Heart left ventricle (tissue), 16 donors: ENCODE measurements at places on chromosomes 2 and 18. TPM values are rescaled to one million over a fixed set of nuclear protein-coding genes. Genes with fewer than 3 reads are reported as not detected.

DNA sequence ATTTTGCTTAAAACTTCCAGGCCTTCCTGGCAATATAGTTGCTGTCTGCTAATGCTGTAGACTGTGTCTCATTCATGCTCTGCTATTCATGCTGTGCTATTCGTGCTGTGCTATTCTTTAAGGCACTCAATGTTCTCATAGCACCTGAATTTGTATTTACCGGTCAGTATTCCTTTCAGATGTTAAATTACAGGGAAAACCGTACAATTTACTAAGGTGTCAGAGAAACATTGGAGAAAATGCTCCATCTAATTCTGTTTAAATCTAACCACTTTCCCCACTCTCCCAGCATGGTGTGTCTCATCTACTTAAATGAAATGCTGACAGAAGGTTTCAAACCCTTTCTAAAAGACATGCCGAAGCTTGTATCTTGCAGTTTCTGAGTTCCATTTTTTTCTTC lies 25.0 kb downstream of the FAM171B start:
- DNase-seq = no peak
- no peaks in the 10 kb centered on the region for H3K27me3 ChIP-seq
- no peak overlapping the region for H3K27ac ChIP-seq
- no peaks in the 10 kb centered on the region for H3K36me3 ChIP-seq

The CELF4 gene
- 0.26 TPM for total RNA-seq

DNA sequence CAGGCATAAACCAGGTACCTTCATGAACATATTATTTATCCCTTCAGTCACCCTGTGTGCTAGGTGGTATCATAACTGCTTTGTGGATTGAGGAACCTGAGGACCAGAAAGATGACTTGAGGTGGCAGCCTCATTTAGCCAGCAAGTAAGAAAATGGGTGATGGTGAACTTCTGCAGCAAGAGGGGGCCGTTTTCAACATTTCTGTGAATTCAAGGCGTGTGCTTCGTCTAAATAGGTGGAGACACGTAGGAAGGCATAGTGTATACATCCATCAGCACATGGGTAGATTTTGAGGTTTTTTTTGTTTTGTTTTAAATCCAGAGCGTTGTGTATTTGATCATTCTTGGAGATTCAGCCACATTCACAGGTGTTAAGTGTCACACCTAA lies 118.7 kb downstream of the SPTBN1 start:
- peaks cover 6% of the 10 kb centered on the region for H3K36me3 ChIP-seq
- H3K4me3 ChIP-seq = no peak overlapping the region
- H3K27me3 ChIP-seq = no peaks in the 10 kb centered on the region
- peak overlapping the region; percentile 72 for H3K27ac ChIP-seq

GRCh38 chr2:238489431-238489830 lies 62.7 kb downstream of the ASB1 start:
- H3K36me3 ChIP-seq = no peaks in the 10 kb centered on the region
- no peaks in the 10 kb centered on the region for H3K27me3 ChIP-seq
- no peak overlapping the region for H3K27ac ChIP-seq
- H3K4me1 ChIP-seq = no peaks in the 10 kb centered on the region
- no peak for DNase-seq

The SLC23A3 gene
- 0.12 TPM for total RNA-seq

The UPP2 gene
- total RNA-seq = not detected

- peak; percentile 42 for DNase-seq
- peak within 1 kb of the TSS; percentile 52 for H3K27ac ChIP-seq
- H3K27me3 ChIP-seq = no peaks in the 10 kb centered on the region
- H3K36me3 ChIP-seq = no peaks in the 10 kb centered on the region
- H3K4me3 ChIP-seq = peak within 1 kb of the TSS; percentile 77
Observed at GRCh38 chr2:24049485-24050021, at the start of gene FKBP1B. Gene FKBP1B (plus strand): TSS chr2:24049741. CDS start chr2:24049850, 109 bp downstream.

GRCh38 chr18:47790036-47790435 lies 140.4 kb downstream of the SMAD2 start:
- no peaks in the 10 kb centered on the region for H3K4me1 ChIP-seq
- H3K36me3 ChIP-seq = no peaks in the 10 kb centered on the region
- H3K27me3 ChIP-seq = no peaks in the 10 kb centered on the region
- no peak overlapping the region for H3K4me3 ChIP-seq
- H3K27ac ChIP-seq = no peak overlapping the region

- no peaks in the 10 kb centered on the region for H3K4me1 ChIP-seq
- H3K36me3 ChIP-seq = no peaks in the 10 kb centered on the region
- DNase-seq = no peak
- no peaks in the 10 kb centered on the region for H3K27me3 ChIP-seq
- H3K4me3 ChIP-seq = no peak overlapping the region
Observed at GRCh38 chr18:65523461-65523860, 227.4 kb upstream of the CDH7 start.

- H3K27ac ChIP-seq = no peak overlapping the region
- H3K27me3 ChIP-seq = no peaks in the 10 kb centered on the region
- DNase-seq = no peak
- no peaks in the 10 kb centered on the region for H3K36me3 ChIP-seq
- no peak overlapping the region for H3K4me3 ChIP-seq
Observed at GRCh38 chr18:61435064-61435652, 101.9 kb downstream of the CDH20 start.

The HTRA2 gene
- 28.3 TPM for total RNA-seq

- H3K4me1 ChIP-seq = no peaks in the 10 kb centered on the region
- no peak overlapping the region for H3K4me3 ChIP-seq
- no peaks in the 10 kb centered on the region for H3K27me3 ChIP-seq
- H3K27ac ChIP-seq = no peak overlapping the region
- no peak for DNase-seq
Observed at GRCh38 chr18:31161757-31162418, 768 bp downstream of the DSC1 start.

DNA sequence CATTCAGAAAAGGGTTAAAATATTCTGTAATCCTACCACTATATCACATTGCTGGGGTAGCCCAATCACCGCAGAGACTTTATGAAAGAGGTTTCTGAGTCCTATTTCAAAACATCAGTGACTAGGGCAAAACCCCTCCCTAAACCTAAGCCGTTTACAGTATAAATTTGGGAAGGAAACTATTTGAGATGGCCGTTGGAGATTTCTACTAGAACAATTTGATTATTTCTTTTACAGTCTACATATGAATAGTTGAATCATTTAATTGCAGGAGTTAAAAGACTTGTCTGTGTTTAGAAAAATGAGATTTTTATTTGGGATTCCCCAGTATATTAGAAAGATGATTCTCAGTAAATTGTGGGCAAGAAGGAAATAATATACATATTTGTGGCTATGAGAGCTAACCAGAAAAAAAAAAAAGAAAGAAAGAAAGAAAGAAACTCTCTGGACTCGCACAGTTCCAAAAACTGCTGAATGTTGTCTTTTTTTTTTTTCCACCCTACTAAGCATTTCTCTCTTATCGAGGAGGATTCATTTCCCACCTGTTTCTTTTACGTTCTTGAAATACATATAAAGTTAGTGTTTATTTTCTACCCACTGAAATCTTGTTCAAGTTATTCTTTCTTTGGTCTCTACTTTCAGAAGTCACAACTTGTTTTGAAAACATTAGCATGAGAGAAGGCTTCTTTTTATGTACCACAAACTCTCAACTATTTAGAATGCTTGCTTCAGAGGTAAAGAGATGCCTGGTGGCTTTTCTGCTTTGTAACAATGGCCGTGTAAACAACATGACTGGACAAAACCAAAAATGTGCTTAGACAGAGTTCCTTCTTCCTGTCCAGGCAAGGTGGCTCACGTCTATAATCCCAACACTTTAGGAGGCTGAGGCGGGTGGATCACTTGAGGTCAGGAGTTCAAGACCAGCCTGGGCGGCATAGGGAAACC lies 65.9 kb downstream of the BCL2 start:
- no peaks in the 10 kb centered on the region for H3K36me3 ChIP-seq
- H3K27ac ChIP-seq = no peak overlapping the region
- no peak overlapping the region for H3K4me3 ChIP-seq
- DNase-seq = no peak
- H3K4me1 ChIP-seq = no peaks in the 10 kb centered on the region

DNA sequence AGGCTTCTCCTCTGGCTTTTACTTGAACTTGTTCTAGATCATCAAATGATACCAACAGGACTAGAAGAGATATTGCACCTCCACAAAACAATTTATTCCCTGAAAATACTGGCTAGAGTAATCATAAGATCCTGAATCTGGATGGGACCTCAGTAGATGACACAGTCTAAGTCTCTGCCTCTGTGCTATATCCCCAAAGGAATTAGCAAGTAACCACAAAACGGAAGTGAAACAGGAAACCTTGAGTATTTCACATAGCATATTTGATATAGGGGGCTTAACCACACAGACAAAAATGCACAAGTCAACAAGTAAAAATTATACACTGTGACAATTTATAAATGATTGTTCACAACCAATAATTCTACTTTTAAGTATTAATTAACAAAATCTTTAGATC lies 456.9 kb upstream of the TNP1 start:
- DNase-seq = no peak
- no peaks in the 10 kb centered on the region for H3K4me1 ChIP-seq
- H3K4me3 ChIP-seq = no peak overlapping the region
- H3K36me3 ChIP-seq = no peaks in the 10 kb centered on the region

- no peaks in the 10 kb centered on the region for H3K4me1 ChIP-seq
- no peaks in the 10 kb centered on the region for H3K36me3 ChIP-seq
- H3K27ac ChIP-seq = no peak overlapping the region
- no peak overlapping the region for H3K4me3 ChIP-seq
- DNase-seq = no peak
Observed at GRCh38 chr2:152609699-152610098, 107.6 kb downstream of the PRPF40A start.

The DSG1 gene
- total RNA-seq = 1.5 TPM

DNA sequence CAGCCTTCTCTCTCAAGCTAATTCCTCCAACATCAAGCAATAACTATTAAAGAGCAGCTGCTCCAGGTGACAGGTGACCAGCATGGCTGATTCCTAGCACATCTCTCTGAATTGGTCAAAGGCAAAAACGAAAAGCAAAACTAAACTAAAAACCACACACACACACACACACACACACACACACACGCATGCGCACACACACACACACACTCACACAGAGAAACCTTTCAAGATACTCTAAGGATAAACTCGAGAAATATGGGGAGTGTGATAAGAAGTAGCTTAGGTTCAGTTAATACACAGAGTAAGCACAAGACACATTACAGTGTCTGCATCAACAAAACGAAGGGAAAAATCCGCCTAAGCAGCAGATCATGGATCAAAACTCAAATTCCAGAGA lies 74.5 kb upstream of the FZD7 start:
- H3K27ac ChIP-seq = no peak overlapping the region
- DNase-seq = no peak
- H3K4me3 ChIP-seq = no peak overlapping the region
- no peaks in the 10 kb centered on the region for H3K36me3 ChIP-seq
- H3K27me3 ChIP-seq = no peaks in the 10 kb centered on the region
- H3K4me1 ChIP-seq = no peaks in the 10 kb centered on the region

- H3K27ac ChIP-seq = no peak overlapping the region
- H3K4me3 ChIP-seq = no peak overlapping the region
- no peaks in the 10 kb centered on the region for H3K27me3 ChIP-seq
- no peaks in the 10 kb centered on the region for H3K4me1 ChIP-seq
- DNase-seq = peak; percentile 30
Observed at GRCh38 chr2:154425994-154426393, 272.5 kb upstream of the KCNJ3 start.

- DNase-seq = no peak
- H3K4me3 ChIP-seq = no peak overlapping the region
- H3K36me3 ChIP-seq = no peaks in the 10 kb centered on the region
- no peaks in the 10 kb centered on the region for H3K27me3 ChIP-seq
- no peaks in the 10 kb centered on the region for H3K4me1 ChIP-seq
Observed at GRCh38 chr2:149552226-149552625, 35.3 kb downstream of the MMADHC start.
